ENCODE measurements at places on chromosomes 4 and X.

GRCh38 chr4:24973747-24974601 is 56.8 kb downstream of the LGI2 start:
- peak; percentile 84 for DNase-seq

GRCh38 chr4:24935856-24936255 is 23.0 kb upstream of the CCDC149 start:
- peak; percentile 40 for DNase-seq

GRCh38 chr4:104447294-104447693 is 47.4 kb downstream of the CXXC4 start:
- DNase-seq, result no peak

DNA sequence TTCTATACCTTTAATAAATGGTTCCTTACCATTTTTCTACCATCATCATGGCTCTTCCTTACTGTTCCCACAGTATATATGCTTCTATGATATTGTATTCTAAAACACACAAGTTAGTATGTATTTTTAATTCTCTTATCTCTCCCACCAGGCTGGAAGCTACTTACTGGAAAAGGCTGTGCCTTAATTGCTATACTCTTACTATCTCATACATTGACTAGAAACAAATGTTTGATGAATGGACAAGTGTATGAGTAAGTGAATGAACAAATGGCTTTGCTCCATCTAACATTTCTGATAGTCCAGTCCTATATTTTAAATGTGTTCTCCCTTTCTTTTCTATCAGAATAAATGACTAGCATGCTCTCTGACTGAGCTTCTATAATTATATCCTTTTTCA is 320.8 kb upstream of the RASGEF1B start:
- no peak for DNase-seq

- peak; percentile 69 for DNase-seq
Measured at GRCh38 chr4:88158489-88159228, at the start of gene ABCG2. Gene ABCG2, minus strand, starts transcription at chr4:88158639. Its CDS starts 18,644 bp downstream, at chr4:88139995.

GRCh38 chr4:41385481-41385880 is 128.8 kb downstream of the UCHL1 start:
- no peak for DNase-seq

DNA sequence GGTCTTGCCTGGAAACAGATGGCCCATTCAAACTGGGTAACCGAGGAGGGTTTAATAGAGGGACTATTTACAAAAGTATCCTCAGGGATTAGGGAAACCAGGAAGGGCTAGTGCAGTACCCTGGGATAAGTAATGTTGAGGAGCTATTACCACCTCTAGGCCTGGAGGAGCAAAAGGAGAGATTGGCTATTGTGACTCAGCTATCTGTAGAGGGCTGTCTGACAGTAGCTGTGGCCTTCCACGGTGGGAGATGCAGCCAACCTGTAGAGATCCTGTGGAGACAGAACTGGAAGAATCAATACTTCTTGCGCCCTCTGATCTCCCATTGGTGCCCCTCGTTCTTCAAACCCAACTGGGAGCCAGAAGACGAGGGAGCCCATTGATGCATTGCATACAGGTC is 34.1 kb upstream of the RPS6KA3 start:
- no peak for DNase-seq

DNA sequence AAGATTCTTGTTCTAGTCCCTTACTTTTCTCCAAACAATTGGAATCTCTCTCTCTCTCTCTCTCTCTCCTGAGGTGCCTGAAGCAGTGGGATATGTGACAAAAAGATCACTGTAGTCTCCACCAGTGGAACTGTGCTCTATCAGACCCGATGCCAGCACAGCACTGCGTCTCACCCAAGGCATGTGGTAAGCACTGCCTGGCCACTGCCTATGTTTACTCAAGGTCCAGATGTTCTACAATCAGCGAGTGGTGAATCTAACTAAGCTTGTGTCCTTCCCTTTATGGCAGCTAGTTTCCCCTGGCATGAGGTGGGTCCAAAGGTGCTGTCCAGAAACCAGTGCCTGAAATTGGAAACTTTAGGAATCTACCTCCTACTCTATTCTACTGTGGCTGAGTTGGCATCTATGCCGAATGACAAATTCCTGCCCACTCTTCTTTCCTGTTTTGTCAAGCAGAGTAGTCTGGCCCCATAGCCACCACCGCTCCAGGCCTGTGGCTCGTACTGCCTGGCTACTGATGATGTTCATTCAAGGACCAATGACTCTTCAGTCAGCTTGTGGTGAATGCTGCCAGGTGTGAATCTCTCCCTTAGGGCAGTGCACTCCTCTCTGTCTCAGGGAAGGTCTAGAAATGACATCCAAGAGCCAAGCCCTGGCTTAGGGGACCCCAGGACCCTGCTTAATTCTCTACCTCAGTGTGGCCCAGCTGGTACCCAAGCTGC is 416.5 kb downstream of the TEX13C start:
- no peak for DNase-seq

DNA sequence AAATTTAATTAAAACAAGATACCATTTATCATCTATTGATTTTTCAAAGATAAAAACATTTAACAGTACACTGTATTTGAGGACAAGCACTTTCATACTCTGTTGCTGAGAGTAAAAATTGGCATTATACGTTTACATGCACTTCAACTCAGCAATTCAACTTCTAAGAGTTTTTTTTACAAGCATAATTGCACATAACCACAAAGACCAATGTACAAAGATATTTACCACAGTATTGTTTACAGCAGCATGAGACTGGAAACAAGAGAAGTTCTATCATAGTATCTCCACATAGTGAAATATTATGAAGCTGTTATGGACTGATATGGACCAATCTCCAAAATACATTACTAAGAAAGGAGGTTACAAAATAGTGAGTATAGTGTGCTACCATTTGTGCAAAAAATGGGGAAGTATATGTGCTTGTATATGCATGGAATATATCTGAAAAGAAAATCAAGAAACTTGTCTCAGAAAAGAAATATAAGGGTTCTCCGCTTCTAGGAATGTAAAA is 10.9 kb downstream of the GAB3 start:
- peak; percentile 45 for DNase-seq

GRCh38 chr4:48197643-48198237 is 63.7 kb upstream of the TXK start:
- DNase-seq, result no peak

DNA sequence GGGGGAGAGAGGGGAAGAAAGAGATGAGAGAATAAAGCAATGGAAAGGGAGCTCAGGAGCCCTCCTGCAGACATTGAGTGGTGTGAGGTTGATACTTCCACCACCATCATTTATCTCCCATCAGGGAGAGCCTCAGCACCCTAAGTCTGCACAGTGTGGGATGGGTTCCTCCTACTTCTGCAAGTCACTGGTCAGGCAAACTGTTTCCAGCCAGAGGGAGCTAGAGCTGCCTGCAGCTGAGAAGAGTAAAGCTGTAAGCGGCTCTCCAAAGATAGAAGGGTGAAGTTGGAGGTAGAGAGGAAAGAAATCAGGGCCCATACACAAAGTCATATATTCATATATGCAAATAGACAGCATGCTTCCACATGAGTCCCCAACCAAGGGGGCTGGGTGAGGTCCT is 21.9 kb upstream of the ZNF81 start:
- no peak for DNase-seq

GRCh38 chr4:67401902-67402301 is 143.4 kb downstream of the CENPC start:
- no peak for DNase-seq

DNA sequence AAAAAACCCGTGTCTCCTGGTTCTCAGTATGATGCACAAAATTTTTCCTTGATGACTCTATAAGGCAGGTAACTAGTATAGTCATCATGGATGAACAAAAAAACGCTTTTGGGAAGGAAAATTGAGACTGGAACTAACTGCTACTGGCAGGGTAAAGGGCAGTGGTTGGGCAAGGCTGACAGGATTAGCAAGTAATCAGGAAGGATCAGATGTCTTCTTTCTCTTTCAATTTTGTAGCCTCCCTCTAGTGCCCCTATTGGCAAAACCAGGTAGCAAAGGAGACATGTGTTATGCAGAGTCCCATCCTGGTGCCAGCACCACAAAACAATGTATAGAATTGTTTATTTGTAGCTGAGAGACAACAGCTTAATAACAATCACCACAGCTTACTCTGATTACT is 12.8 kb upstream of the SLITRK4 start:
- peak; percentile 59 for DNase-seq

- no peak for DNase-seq
Measured at GRCh38 chrX:78092296-78092695, 11.8 kb upstream of the PGK1 start.

DNA sequence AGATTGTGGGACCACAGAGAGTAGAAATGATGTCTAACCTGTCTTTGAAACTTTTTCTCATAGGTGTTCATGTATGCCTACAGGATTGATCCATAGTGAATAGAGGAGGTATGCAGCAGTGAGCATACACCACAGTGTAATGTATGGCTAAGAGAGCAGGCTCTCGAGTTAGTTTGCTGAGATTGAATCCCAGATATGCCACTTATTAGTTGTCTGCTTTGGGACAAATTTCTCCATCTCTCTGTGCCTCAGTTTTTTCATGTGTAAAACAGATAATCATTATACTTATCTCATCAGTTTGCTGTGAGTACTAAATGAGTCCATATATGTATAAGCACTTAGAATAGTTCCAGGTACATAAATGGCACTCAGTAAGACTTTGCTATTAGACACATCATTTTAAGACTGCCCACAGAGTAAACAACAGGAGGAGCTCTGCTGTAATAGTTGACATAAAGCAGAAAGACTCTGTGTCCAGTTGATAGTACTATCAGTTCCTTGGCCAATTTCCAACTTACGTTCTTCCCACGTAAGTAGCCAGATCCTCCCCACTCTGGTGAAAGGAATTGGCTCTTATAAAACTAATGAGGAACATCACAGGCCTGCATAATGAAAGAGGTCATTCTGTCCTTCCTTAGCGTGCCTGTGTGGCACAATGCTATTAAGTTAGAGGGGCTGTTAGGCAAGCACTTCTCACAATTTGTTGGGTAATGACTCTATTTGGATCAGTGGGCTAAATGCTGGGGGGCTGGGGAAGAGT is 20.7 kb upstream of the RNF150 start:
- DNase-seq, result no peak

DNA sequence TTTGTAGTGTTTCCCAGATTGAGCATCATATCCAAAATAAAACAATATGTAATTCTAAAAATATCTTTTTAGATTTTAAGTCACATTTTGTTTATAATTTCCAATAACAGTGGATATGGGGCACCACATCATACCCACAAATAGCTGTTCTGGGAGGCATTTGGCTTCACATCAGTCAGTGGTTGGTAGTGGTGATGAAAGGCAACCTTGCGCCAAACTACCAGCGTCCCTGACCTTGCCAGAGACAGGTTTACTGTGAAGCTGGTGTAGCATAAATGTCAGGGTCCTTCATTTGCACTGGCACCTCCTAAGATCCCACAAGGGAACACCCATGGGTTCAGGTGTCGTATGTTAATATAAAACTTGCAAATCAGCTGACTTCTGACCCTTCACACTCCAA is 222.2 kb downstream of the DCTD start:
- DNase-seq, result no peak

GRCh38 chr4:40243386-40243948 is 46.6 kb downstream of the RHOH start:
- DNase-seq, result no peak

DNA sequence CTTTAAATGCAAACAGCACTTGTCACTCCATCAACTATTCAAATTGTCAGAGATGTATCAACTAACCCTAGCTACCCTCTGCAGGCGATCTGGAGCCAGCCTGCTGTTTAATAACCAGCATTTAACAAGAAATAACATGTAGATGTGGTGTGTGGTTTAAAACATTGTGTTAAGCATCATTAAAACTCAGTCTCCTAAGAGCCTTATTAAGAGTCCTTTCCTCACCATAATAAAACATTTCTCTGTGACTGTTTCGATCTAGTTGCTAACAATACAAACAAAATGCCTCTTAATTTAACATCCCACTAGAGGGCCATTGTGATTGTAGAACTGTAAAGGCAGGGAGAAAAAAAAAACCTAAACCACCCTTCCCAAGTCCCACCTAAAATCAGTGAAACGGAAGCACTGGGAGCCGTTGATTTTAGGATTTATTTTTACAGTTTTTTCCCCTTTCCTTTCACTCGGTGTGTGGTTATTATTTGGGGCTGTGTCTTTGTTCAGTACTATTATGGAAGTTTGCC is 708.6 kb downstream of the C4orf33 start:
- no peak for DNase-seq

GRCh38 chrX:129769467-129770154 is 10.1 kb upstream of the SASH3 start:
- DNase-seq, result no peak

- no peak for DNase-seq
Measured at GRCh38 chrX:78119521-78120227, 15.6 kb downstream of the PGK1 start.

GRCh38 chr4:145936142-145936996 is 2.3 kb downstream of the ZNF827 start:
- peak; percentile 47 for DNase-seq

DNA sequence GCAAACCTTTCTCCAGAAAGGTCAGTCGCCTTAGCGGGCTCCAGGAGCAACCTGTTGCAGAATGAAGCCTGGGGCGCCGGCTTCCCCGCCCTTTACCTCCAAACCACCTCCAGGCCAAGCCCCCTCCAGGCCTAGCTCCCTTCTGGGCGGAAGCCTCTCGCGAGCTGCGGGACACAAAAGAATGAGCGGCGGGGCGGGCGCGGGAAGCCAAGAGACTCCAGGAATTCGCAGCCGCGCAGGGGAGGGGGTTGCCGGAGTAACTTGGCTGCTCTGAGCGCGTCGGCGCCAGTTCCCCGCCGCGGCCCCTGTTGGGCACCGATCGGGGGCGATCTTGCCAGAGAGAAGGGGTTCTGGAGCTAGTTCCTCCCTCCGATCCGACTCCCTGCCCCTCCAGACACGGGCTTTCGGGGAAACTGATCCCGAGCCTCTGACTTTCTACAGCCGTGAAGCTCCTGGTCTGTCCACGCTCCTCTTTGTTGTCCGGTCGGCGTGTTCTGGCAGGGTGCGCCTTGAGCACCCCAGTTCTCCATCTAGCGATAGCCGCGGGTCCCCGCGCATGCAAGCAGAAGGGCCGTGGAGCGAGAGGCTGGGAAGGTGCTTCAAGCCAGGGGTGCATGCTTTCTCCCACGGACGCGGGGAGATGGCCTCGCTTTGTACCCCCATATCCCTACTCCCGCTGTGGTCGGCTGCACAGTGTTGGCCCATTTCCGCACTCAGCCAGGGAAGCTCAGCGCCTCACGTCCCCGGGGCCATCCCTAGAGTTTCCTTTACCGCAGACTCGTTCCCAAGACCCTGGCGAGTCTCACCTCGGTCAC is 1.2 kb downstream of the PROM1 start:
- DNase-seq, result peak; percentile 3

- DNase-seq, result no peak
Measured at GRCh38 chr4:174689618-174690017, 139.4 kb downstream of the GLRA3 start.

GRCh38 chr4:131603705-131604104 is 1545.4 kb upstream of the PCDH10 start:
- no peak for DNase-seq

GRCh38 chrX:67789536-67789935 is 245.7 kb downstream of the AR start:
- DNase-seq, result no peak

DNA sequence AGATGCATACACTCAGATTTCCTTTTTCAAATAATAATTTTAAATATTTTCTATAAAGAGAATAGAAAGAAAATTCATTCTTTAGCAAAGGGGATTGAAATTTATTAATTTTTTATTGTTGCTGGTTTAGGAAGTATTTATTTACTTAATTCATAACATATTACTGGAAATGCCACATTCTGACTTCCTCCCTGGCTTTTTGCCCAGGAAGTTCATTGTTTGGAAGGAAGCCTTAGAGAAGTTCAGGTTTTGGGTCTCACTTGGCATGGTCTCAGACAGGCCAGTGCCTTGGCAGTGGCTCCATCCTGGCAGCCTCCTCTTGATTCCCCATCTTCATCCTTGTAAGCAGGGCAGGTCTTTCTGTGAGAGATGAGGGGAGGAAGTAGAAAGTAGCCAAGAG is 50.5 kb downstream of the IL15 start:
- DNase-seq, result no peak
